ENCODE measurements at places on chromosomes 3 and 15.

- no peak for DNase-seq
Measured at GRCh38 chr15:95580121-95580520, 750.4 kb upstream of the NR2F2 start.

GRCh38 chr3:21056293-21056692, 694.7 kb downstream of the ZNF385D start:
- no peak for DNase-seq

- DNase-seq, result no peak
Measured at GRCh38 chr15:74226761-74227540, 9.2 kb upstream of the CCDC33 start.

DNA sequence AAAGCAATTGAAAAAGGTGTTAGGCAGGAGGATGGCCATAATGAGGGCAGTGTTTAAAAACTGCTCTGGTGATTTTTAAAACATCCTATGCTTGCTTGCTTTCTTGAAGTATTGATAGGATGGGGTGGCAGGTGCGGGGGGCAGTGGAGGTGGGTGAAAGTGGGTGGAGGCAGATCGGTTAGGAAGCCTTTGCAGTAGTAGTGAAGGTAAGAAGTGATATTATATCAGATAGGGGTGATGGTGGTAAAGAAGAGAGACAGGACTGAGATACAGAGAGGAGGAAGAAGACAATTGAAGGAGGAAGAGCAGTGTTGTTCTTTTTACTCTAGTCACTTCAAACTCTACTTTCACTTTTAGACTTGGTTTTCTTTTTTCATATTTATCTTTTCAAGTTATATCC, 11.1 kb downstream of the ZNF80 start:
- no peak for DNase-seq

GRCh38 chr15:29687939-29688505, 134.2 kb downstream of the TJP1 start:
- DNase-seq, result no peak

DNA sequence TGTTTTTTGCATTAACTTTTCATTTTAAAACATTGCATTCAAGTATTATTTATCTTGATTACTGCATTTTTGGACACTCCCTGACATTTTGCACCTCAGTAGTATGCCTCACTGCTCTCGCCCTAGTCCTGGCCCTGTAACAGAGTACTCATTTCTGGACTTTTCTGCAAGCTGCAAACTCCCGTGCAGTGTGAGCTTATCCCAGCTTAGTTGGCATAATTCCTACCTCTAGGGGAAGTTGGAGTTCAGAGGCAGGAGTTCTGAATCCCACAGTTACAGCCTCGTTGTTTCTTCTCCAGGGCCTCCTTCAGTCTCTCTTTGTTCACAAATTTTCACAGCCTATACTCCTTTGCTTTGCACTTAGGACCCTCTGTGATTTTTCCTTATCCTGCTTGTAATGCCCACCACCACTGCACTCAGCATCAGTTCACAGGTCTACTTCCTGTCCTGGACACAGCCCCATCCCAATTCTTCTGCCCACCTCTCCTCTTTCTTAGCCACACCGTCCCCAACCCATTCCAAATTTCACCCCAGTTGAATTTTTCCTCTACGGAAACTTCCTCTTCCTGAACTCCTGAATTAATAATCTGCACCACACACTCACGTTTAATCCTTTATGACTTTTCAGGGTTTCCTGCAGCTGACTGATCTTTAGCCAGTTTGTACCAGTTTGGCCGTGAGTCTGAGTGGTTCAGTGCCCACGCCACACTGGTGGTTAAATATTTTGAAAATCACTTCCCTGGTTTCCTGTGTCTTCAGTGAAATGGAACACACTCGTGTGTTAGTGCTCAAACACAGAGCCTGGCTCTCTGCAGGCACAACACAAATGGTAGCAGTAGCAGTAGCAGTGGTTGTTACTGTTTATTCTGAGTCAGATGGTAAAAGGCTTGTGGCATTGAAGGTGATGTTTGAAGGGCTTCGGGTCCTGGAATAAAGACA, 6.3 kb upstream of the CTSH start:
- DNase-seq, result no peak

Data from activated CD4-positive, alpha-beta T cell treated with anti-CD3 and anti-CD28 coated beads for 4 hours (primary cell).